ENCODE measurements at places on chromosomes 7 and 10.

- DNase-seq, result no peak
These were observed 6.5 kb downstream of the ZSWIM8 start for GRCh38 chr10:73791871-73792400.

DNA sequence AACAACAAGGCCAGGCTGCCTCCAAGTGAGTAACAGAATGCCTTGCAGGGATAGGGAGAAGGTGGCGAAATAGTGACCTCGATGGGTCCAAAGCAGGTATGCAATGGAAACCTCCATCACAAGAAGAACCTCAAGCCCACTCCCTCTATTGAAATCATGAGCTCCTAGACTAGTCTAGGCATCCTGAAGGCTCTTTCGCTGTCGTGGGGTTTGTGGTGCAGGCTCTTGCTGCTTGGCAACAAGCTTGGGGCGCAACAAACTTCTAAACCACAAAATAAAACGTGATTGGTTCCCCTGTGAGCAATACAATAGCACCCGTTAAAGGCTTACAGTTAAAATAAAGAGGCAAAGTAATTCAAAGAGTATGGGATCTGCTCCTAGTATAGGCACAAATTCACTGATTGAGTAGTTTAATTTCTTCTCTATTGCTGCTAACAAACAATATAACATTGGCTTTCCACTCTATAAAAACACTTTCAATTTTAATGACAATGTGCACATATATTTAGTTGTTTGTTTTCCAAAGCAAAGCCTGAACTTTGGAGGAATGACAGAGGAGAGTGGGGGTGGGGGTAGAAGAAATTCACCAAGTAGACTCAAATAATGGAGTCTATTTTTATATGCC is 64.1 kb downstream of the C10orf67 start:
- DNase-seq, result no peak

DNA sequence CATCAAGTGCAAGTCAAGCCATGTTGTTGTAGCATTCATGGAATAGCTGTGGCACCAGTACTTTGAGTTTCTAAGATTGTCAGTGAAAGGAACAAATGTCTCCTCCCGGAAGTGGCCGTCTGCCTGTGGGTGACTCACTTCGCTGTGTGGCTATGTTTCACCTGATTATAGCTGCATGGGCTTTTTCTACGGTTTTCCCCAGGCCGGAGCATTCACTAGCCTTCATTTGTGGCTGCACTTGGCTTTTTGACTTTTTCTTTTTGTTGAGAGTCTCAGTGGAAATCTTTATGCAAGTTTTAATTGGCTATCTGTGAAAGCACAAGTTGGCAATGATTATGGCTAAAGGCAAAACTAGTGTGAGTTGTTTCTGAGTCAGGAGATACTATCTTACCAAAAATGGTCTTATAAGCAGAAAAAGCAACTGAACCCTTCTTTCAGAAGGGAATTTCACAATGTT is 35.0 kb downstream of the SRI start:
- DNase-seq, result no peak

DNA sequence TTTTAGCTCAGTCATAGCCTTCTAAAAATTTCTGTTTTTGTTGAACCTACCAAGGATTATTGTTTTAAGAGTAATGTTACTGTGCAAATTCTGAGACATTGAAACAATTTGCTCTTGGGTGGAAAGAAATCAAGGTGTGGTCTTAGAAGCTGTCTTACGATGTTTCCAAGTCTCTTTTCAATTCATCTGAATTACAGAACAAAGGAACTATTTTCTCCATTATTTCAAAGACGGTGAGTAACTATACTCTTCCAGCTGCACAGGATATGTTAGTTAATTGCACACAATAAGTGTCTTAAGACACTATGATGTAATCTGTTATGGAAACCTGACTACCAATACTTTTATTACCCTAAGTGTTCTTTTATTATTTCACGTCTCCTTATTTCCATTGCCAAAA is 106.8 kb upstream of the POM121L12 start:
- DNase-seq, result no peak

GRCh38 chr7:157442456-157442855 is 105.7 kb downstream of the DNAJB6 start:
- no peak for DNase-seq

DNA sequence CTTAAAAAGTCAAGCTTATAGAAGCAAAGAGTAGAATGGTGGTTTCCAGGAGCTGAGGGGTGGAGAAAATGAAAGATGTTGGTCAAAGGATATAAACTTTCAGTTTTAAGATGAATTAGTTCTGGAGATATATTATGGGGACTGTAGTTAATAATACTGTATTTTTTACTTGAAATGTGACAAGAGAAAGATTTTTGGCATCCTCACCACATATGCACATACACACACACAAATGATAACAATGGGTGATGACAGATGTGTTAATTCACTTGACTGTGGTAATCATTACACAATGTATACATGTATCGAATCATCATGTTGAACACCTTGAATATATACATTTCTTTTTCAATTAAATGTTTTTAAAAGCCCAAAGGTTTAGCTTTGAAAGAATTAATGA is 32.7 kb upstream of the ZPBP start:
- no peak for DNase-seq

DNA sequence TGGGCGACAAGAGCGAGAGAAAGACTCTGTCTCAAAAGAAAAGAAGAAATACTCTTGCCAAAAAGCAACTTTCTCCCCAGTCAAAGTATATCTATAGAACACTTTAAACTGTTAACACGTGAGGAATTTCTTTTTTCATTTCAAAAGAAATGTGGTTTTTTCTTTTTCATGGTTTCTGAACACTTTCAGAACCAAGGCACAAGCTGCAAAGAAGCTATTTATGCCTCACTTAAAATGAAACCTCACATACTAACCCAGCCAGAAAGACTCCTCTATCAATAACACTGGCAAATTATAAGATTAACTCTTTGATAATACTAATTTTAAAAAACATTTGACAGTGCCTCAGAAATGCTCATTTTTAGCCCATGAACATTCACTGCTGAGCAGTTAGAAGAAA is 20.9 kb downstream of the TBX20 start:
- no peak for DNase-seq

DNA sequence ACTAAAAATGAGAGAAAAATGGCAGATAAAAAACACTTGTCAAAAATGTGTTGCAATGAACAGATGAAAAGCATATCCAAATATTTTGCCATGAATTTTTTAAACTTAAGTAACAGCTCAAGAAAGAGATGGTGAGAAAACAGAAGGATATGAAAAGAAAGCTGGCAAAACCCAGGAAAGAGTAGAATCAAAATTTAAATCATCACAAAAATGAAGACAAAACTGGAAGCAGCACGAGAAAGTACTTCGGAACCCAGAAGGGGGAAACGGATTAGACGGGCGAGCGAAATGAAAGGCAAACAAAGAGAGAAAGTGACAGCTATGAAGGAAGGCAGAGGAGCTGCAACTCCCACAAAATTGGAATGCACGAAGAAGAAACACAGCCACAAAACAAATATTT is 60.2 kb downstream of the KCNH2 start:
- no peak for DNase-seq

- DNase-seq, result no peak
These were observed 10.7 kb downstream of the KMT2E start for GRCh38 chr7:105024734-105025133.

- no peak for DNase-seq
These were observed 71.9 kb downstream of the NT5C2 start for GRCh38 chr10:103120977-103121735.

Measured in A549 (cell line).